ENCODE measurements at places on chromosomes 7 and 10.

DNA sequence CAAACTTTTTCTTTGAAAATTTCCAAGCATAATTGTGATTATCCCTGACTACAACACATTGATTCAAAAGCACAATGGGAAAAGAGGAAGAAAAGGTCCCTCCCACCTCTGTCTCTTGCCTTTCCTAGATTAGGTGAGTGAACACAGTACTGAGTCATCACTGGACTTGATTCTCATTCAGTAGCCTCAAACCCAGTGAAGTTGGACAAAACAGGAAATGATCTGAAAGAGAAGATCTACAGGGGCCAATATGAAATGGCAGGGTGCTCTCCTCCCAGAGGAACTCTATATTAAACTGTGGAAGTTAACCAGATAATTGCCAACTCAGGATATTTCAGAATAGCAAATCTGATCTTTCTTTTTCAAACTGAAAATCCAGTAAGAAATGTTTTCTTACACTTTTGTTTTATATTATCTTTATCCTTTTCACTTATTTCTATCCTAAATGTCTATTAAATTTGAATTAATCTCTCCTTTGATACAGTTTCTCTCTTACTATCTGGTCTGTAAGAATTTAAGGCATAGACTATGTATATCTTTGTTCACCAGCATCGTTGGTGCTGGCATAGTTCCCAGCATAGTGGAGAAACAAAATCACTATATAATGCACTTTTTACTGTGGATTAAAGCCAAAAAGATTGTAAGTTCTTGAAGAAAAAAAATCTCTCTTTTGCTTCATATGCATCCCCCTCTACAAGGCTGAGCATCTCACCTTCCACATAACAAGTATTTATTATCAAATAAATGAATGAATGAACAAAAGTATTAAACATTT lies 41.4 kb upstream of the IKZF1 start:
- no peak for DNase-seq

DNA sequence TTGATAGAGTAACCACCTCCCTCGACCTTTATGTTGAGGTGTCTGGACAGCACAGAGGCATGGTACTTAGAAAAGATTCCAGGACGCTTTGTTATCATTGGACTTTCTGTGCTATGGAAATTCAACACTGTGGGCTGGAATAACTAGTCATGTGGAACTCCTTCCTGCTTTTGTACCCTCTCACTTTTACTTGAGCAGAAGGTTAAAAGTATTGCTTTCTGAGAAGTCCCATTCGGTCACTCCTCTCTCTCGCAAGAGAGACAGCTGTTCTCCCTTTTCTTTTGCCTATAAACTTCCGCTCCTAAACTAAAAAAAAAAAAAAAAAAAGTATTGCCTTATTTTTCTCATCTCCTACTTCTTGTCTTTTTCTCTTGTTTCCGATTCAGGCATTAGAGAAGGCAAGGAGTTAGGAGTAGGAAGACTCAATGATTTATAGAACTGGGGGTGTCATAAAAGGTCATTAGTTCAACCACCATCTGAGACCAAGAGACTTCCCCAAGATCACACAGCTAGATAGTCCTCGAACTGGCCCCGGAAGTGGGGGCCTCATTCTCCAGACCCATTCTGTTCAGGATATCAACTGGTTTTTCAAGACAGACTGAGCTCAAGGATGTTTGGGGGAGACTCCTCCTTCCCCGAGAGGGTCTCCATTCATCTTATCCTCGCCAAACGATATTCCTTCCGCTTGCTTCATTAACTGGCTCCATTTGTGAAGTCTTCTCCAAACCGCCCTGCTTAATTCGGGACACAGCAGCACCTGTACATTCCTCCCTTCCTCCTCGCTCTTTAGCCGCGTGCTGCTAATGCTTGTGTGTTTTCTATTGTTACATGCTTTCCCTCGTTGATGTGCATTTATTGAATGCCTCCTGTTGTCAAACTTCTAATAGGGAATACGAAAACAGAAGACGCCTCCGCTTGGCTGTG lies 995 bp upstream of the INPP5F start:
- DNase-seq: no peak

DNA sequence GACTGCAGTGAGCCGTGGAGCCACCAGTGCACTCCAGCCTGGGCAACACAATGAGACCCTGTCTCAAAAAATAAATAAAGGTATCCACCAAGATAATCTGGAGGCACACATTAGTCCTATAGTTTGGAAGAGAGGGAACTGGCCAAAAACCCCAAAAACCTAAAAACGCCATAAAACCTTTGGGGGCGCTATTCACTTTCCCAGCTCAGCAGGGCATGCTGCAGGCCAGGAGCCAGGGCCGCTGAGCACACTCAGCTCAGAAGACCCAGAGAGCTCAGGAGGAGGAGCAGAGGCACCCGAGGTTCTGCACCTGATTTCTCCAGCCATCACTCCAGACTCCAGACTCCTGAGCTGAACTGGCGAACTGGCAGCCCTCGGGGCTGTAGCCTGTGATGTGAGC lies 167.2 kb upstream of the IMMP2L start:
- no peak for DNase-seq

GRCh38 chr7:100087055-100087750 lies 1.6 kb upstream of the COPS6 start:
- no peak for DNase-seq

- no peak for DNase-seq
Measured at GRCh38 chr10:103265717-103266329, 11.1 kb upstream of the INA start.

GRCh38 chr10:130923596-130923995 lies 387.9 kb downstream of the TCERG1L start:
- no peak for DNase-seq

- no peak for DNase-seq
Measured at GRCh38 chr7:122886357-122887081, at the start of gene CADPS2. CADPS2 (minus strand) TSS chr7:122886460; CDS start chr7:122886337, 123 bp downstream.

DNA sequence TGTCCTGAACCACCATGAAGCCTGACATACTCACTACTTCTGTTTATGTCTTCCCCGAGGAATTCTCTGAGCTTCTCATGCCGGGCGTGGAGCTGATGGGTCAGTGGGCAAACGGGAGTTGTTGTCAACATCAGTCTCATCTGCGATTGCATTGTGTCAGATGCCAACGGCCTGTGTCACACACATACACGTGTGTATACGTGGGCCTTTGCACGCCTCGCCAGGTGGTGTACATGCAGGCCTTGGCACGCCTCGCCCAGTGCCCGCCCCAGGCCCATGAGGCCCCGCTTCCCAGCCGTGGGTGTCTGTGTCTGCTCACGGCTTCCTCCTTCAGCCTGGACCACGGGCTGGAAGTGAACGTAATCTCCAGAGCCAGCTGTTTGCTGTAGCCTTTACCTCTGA lies 7.5 kb upstream of the CSGALNACT2 start:
- no peak for DNase-seq

DNA sequence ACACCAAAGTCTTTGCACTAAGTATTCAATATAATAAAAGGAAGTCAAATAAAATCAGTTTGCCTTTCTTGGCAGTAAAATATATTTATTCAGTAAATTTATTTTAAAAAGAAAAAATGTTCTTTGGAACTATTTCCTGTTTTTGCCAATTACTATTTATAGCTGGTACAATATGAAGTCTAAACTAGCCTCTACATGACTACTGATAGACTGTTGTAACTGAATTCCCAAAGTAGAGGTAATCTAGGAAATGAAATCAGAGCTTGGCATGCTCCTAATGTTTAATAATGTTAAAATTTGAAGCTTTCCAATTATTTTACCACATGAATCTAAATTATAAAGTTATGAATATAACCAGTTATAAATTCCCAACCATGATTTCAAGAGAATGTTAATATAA lies 385.5 kb downstream of the SEMA3D start:
- no peak for DNase-seq

- no peak for DNase-seq
Measured at GRCh38 chr10:114045136-114046086, 1.7 kb downstream of the ADRB1 start.

GRCh38 chr10:28520346-28520745 lies 12.6 kb upstream of the WAC start:
- DNase-seq: no peak

DNA sequence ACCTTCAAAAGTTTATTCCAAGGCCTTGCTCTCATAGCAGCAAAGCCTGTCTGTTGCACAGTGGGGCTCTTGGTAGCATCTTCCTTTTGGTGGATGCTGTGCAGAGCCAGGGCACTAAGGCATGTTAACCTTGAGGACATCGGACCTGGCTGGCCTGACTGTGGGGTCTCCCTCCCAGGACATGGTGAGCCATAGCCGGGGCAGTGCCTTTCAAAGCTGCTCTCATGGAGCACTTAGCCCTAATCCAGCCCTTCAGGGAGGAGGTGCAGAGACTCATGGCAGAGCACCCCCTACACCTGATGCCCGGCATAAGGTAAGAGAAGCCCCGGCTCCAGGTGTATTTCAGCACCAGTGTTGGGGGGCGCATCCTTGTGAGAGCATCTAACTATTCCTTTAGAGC lies 941.4 kb upstream of the ZNF722 start:
- DNase-seq: no peak

- no peak for DNase-seq
Measured at GRCh38 chr10:23910291-23910690, 298.6 kb upstream of the KIAA1217 start.

DNA sequence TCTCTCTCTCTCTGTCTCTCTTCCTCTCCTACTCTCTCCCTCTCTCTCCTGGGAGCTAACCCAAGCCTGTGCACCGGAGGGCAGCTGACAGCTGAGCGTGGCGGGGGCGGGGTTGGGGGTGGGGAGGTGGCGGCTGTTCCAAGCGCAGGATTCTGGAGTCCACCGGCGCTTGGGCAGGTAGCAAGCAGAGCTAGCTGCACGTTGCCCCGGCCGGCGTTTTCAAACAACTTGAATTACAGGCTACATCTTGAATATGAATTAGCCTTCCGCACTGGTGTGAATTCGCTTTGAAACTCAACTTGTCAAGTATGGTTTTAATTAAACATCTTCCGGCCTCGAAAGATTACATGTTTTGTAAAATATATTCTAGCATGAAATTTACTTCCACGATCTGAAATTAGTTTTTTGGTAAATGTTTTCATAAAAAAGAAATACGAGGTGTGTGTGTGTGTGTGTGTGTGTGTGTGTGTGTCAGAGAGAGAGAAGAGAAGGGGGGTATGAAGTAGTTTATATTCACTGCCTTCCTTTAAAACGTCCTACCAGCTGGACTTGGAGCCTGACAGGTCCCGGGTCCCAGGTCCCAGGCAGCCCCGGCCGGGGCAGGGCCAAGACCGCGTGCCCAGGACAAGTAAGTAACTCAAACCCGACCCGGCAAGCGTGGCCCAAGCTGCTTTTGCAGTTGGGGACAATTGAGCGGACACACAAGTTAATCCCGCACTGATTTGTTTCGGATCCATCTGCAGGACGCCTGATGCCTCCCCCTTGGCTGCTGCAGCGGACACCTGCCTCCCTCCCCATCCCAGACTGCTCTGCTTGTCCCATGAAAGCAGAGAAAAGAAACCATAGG lies 9.0 kb upstream of the DLX6 start:
- DNase-seq: no peak

DNA sequence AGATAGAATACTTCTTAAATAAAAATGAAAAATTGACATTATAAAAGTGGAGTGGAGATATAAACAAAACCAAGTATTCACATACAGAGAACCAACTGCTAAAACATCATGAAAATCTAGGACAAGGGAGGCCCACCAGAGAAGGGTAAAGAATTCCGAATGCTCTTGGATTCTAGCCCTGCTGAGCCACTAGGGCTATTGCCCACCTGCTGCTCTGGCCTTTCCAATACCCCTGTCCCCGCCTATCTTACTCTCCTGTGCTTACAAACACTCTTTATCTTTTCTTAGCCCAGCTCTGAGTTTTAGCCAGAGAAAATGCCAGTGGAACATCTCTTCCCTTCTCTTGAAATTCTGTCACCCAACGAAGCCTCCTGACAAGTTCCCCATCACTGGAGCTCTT lies 100.3 kb downstream of the MACC1 start:
- no peak for DNase-seq

Measured in stimulated activated CD4-positive, alpha-beta T cell treated with anti-CD3 and anti-CD28 coated beads, Interleukin-12 subunit alpha, Interleukin-12 subunit beta, amount 100 ng/mL, for 24 hours (primary cell).